Stimulated activated CD4-positive, alpha-beta T cell treated with anti-CD3 and anti-CD28 coated beads, TNF-alpha, amount 100 ng/mL, for 48 hours (primary cell): ENCODE measurements at places on chromosomes 7 and 10.
A peak's percentile ranks its signal among the peaks of the same experiment; 100 is the strongest.

- no peak for DNase-seq
Observed at GRCh38 chr7:37249240-37249639, 199.4 kb downstream of the ELMO1 start.

DNA sequence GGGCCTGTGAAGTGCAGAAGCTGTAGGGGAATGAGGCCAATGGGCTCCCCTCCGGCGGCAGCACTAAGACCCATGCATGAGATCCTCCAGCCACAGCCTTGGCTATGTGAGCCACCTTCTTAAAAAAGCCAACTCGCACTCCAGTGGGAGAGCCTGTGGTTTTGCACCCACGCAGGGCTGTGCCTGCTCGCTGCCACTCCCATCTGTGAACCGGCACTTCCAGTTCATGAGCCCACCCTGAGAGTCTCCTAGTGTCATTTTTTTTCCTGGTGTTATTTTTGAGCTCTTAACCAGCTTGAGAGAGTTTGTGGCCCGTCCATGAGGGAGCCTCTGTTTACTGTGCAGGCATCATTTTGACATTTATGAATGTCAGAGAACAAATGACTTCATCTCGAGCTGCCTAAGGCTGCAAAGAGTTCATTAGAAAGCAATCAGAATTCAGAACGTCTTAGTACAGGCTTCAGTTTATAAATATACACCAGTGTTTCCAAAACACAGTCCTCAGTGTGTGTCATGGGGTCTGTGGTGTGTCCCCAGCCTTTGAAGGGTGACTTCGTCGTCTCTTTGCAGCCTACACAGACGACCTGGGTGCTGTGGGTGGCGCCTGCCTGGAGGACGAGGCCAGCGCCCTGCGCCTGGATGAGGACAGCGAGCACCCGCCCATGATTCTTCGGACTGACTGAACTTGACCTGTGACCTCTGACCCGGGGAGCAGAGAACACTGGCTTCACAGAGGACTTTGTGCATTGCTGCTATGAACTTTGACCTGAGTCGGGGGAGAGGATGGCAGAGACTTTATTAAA is 40.4 kb downstream of the WIPI2 start:
- DNase-seq = no peak

DNA sequence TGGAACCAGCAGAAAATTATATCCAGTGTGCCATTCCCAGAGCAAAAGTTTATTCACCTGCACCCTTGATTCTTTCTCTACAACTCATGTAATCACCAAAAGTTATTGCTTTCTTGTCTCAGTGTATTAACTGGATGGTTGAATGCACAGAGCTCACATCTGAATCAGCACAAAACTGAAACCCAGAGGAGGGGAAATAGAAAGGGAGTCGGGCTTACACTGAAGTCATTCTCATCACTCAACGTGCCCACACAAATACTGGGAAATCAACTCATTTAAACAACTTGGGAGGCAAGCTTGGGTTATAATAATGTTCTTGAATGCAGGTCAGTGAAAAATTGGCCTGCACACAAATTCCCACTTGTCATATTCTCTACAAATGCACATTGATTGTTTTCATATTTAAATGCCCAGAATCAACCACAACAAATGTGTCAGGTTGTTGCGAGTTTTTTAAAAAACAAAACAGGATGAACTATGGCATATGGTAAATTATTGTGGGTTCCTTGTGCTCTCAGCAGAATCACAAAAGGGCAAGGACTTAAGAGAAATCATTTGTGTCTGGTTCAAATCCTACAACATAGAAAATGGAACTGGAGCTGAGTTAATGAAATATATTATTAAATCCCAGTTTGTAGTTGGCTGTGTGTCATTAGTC is 125.9 kb upstream of the NOBOX start:
- DNase-seq = no peak

DNA sequence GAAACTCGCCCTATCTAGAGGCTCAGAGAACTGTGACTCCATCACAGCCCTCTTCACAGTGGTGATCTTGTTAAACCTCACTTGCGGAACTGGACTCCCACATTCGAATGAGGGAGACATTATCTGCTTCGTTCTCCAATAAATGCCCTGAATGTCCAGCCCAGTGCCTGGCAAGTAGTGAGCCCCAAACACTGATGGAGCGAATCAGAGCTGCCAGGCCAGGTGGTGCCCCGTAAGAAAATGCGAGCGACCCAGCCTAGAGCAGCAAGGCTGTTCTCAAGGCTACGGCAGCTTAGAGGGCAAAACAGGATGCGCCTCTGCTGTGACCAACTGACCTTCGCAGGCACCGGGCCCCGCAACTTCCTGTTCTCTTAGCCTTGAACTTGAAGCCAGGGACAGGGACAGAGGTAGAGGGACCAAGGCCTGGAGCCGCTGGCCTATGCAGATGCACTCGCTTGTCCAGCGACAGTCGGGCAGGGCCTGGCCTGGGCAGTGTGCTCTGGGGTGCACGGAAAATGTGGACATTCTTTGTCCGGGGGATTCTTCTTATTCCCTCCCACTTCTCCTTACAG is 217.6 kb downstream of the TCERG1L start:
- DNase-seq = no peak

- peak; percentile 22 for DNase-seq
Observed at GRCh38 chr7:1103009-1103788, 15.3 kb downstream of the GPER1 start.

DNA sequence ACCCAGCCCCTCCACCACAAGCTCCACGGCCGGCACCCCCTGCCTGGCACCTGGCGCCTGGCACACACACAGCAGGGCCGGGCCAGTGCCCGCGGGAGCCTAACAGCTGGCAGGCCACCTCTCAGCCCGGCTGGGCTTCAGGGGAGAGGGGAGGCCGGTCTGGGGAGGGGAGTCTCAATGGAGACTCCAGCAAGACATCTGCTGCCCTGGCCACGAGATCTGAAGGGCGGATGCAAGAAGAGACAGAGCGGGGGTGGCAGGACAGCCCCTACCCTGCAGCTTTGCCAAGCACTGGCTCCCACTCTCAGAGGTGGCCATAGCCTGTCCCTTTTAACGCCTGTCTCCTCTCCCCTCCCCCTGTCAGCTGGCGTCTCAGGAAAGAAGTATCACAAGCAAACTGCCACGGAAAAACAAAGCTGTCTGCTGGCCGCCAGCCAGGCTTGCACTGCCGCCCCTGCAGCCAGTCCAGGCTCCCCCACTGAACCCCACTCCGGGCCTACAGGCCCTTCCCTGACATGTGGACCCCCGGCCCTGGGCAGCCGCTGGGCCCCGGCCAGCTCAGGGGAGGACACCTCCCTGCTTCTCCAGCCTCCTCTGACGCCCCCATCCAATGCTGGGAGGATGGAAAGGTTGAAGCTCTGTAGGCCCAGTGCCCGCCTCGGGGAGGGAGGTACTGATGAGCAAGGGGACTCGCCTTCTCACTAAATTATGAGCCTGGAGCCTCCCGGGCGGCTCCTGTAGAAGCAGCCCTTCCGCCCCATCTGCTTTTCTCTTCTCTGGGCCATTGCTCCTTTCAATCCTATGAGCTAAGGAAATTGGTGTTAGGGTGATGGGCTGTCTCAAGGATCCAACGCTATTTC is 178.4 kb downstream of the ARHGAP12 start:
- DNase-seq = no peak

GRCh38 chr10:88417387-88418030 is 165.6 kb downstream of the RNLS start:
- DNase-seq = no peak

DNA sequence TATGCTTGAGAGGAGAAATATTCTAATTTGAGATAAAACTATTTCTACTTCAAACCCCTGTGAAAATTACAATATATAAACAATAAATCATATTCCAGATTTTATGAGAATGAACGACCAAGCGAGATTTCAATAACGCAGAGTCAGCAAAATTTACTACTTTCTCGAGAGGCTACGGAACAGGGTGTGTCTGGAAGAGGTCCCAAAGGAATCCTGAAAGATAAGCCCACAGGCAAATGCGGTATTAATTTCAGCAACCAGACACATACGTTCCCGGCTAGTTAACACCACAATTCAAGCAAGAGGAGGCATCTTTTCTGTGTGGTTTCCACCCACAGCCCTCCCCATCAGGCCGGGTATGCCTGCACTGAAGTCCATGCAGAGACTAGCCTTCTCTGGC is 26.4 kb downstream of the BEND7 start:
- DNase-seq = no peak

- no peak for DNase-seq
Observed at GRCh38 chr7:50591480-50592438, 26.6 kb upstream of the DDC start.

GRCh38 chr7:19114551-19114855 is 2.9 kb downstream of the TWIST1 start:
- DNase-seq = no peak

DNA sequence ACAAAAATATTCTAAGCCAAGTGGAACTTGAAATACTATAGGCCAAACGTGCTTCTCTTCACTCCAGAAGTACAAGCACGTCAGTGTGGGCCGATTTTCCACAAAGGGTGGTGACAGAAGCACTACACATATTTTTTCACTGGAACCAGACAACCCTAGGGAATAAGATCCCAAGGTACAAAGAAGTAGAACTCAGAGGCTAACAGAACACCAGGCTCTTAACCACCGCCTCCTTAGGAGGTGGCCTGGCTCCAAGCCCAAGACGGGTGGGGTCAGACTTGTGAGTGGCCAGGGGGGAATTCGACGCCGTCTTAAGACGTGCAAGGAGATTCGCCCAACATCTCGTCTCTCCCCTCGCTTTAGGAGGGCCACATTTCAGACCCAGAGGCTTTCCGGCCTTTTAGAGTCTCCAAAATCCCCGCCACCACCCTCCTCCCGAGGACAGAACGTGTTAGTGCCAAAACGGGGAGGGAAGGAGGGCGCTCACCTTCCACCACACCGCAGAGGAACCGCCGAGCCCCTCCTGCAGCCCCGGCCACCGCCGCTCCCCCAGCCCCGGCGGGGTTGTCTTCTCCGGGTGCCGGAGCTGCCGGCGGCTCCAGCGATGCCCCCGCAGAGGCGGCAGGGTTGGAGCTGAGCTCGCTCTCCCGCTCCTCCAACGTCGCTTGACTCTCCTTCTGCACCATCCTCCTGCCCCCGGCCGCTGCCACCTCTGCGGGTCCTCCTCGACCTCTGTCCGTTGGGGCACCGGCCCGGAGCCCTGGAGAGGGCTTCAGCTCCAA is 716 bp downstream of the OGA start:
- DNase-seq = no peak

DNA sequence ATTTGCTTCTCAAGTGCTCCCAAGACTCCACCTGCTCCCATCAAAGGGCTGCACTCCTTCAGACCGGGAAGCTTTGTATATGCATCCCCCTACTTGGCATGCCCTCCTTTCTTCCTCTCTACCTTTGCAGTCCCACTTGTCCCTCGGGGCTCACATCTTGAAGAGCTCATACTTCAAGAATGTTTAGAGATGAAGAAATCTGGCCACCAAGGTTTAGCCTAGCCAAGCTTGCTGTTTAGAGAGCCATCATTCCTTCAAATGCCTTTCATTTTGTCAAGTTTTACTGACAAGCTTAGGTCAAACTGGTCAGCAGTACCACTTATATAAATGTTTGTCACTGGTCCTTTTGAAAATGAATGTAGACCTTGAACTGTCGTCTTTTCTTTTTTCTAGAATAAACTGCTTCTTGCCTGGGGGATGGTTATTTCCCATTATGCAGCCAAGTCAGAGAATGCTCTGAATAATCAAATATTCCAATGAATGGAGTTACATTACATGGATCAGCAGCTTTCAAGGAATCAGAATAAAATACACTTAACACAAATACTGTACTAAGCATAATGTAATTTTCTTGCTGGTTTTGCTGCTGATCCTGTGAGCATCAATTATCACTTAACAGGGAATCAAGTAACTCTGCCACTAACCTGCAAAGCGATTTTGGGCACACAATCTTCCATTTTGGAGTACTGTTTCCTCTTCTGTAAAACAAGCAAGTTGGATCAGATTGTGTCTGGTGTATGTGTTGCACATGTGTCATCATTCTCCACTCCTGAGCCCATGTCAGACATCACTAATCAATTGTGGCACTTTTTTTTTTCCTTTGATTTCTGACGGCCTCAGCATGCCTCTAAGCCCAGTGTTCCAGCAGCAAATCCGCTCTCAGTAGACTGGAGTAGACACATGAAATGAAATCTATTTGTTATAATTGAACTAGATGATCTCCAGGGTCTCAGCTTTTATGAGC is 357.9 kb downstream of the PTEN start:
- DNase-seq = no peak

GRCh38 chr10:11208243-11208642 is 190.6 kb downstream of the CELF2 start:
- no peak for DNase-seq

- DNase-seq = no peak
Observed at GRCh38 chr10:5523796-5524574, 776 bp upstream of the CALML3 start.

- DNase-seq = no peak
Observed at GRCh38 chr10:49435225-49435624, 39.3 kb upstream of the DRGX start.

GRCh38 chr7:13952921-13953320 is 36.5 kb downstream of the ETV1 start:
- DNase-seq = no peak

DNA sequence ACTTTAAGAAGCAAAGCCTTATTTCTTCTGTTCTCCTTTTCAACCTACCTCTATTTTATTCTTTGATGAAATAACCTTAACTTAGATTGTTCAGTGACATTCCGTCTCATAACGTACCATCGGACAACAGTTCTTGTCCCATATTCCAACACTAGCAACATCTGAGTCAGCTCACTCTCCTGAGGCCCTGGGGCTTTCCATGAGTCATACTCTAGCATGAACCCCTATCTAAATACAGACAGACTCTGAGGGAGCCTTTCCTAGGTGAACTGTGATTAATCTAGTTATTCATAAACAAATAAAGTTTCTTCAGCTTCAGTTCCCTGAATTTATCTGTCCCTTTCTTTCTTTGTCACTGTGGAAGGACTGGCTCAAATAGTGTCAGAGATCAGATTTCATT is 168.7 kb upstream of the LYZL1 start:
- no peak for DNase-seq

GRCh38 chr10:102480396-102480795 is 22.1 kb downstream of the ACTR1A start:
- no peak for DNase-seq
